ENCODE measurements at places on chromosomes 12 and 14.

DNA sequence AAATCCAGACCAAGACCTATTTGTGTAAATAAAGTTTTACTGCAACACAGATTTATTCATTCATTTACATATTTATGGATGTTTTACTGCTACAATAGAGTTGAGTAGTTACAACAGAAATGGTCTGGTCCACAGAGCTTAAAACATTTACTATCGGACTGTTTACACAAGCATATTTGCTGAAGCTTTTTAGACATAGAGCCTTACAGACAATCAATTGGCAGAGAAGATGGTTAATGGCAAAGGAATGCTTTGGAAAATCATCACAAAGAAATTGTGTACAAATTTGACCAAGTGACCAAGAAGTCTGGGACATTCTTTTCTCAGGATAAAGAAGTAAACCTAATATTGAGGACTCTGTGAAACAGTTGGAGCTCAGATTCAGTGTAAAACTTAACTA lies 504.3 kb downstream of the SLC16A7 start:
- no peak for DNase-seq

- no peak for DNase-seq
Observed at GRCh38 chr14:102606296-102606695, 13.8 kb downstream of the RCOR1 start.

DNA sequence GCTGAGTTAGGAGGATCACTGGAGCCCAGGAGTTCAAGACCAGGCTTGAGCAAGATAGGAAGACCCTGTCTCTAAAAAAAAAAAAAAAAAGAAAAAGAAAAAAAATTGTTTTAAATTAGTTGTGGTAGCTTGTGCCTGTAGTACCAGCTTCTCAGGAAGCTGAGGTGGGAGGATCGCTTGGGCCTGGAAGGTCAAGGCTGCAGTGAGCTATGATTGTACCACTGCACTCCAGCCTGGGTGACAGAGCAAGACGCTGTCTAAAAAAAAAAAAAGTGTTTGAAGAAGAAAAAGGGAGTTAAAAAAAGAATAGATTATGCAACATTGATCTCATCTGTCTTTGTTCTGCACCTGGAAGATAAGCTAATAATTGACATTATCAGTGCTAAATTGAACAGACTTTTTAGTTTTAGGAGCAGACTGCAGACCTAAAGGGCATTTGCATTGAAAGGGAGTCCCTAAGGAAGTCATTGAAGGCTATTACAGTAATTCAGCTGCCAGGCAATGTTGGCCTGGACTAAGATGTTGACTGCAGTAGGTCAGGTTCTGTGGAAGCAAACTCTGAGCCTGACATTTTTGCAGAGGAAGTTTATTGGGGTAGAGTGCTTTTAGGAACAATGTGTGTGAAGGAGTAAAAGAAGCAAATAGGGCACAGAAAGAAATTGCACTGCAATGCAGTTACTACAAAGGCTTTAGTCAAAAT lies 215.8 kb downstream of the PCNX1 start:
- no peak for DNase-seq

GRCh38 chr14:86935241-86935885 lies 1057.6 kb downstream of the GALC start:
- DNase-seq: no peak

DNA sequence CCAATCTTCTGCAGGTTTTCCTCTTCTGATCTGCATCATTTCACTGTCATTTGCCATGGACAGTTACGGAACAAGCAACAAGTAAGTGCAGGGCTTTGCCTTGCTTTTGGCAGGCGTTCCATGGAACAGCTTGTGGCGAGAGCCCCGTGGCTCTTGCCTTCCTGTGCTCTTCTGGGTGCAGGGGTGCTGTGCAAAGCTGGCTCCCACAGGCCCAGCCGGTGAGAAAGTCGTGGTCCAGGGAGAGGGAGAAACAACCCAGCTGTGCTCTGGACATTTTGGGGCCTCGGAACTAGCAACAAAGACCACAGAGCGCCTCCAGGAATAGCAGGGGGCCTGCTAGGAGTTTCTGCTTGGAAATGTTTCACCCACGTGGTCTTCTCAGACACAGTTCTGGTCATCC lies 164.7 kb downstream of the ADGRD1 start:
- DNase-seq: no peak

DNA sequence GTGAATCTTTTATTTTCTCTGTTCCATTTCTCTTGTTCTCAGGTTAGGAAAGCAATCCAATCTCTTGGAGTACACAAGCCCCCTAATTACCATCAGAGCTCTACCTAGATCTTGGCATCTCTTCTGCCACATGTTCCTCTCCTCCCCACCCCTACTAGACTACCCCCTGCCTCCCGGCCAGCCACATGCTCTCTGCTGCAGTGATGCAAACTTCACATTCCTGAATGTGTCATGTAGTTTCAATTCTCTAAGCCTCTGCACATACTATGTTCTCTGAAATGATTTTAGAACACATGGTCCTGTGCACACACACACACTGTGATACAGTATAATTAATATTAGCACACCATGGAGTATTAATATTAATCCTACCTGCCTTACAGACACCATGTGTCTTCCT lies 104.6 kb downstream of the EFCAB11 start:
- no peak for DNase-seq

- no peak for DNase-seq
Observed at GRCh38 chr12:109723311-109723881, 9.8 kb downstream of the FAM222A start.

GRCh38 chr14:104119119-104119487 lies 19.3 kb upstream of the KIF26A start:
- DNase-seq: no peak

DNA sequence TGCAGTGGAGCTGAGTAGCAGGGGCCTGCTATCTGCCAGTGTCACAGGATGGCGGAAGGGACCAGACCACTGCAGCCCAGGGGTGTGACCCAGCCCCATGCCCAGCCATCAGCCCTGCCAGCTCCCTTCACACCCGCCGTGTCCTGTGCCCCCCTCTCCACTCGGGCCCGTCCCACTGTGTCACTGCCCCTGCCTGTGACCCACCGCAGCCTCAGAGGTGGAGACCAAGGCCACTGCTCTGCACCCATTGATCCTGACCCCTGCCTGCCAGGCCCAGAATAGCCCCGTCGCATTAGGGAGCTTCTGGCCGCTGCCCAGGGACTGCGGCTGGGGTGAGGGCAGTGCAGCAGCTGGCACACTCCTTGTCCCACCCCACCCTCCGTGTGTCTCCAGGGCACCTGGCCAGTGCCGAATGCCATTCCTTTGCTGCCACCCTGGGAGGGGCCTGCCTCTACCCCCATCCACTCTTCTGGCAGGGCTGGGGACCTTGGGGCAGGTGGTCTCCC lies 2.1 kb upstream of the CRIP2 start:
- no peak for DNase-seq

GRCh38 chr12:23752245-23752644 lies 197.2 kb downstream of the SOX5 start:
- DNase-seq: no peak

GRCh38 chr14:47596860-47597259 lies 78.5 kb downstream of the MDGA2 start:
- no peak for DNase-seq

- DNase-seq: no peak
Observed at GRCh38 chr12:116338064-116338846, 60.8 kb upstream of the MED13L start.

DNA sequence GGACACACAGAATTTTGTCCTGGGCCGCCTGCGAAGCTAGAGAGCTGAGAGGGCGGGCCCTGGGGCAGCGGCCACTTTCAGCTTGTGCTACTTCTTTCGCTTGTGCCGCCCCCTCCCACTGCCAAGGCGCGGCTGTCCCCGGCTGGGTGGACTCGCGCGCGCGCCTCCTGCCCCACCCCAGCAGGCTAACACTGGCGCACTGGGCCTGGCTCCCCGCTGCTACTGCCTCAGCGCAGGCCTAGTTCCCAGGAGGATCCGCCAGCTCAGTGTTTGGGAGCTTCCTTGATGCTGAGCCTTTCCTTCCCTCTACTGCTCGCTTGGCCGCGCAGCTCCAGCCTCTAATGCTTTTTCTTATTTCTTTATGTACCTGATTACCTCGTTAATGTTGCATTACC lies 27.4 kb upstream of the METAP2 start:
- no peak for DNase-seq

GRCh38 chr12:38639625-38640024 lies 265.8 kb downstream of the CPNE8 start:
- no peak for DNase-seq

- DNase-seq: no peak
Observed at GRCh38 chr12:117968151-117968789, 520 bp downstream of the KSR2 start.

Measured in stimulated activated CD8-positive, alpha-beta memory T cell treated with anti-CD3 and anti-CD28 coated beads, Interleukin-12 subunit alpha, Interleukin-12 subunit beta, amount 100 ng/mL, for 1 hour (primary cell).